Ascending aorta (tissue), 2 donors: ENCODE measurements at places on chromosomes 7 and 10. TPM values are rescaled to one million over a fixed set of nuclear protein-coding genes. Genes with fewer than 3 reads are reported as not detected.

The VAX1 gene
- total RNA-seq: not detected

The RAMP3 gene
- 586 TPM for total RNA-seq

- no peaks in the 10 kb centered on the region for H3K36me3 ChIP-seq
- no peak overlapping the region for H3K4me3 ChIP-seq
- H3K27me3 ChIP-seq: no peaks in the 10 kb centered on the region
- H3K27ac ChIP-seq: no peak overlapping the region
- no peaks in the 10 kb centered on the region for H3K4me1 ChIP-seq
Observed at GRCh38 chr10:85917601-85918000, 449.0 kb downstream of the GRID1 start.

DNA sequence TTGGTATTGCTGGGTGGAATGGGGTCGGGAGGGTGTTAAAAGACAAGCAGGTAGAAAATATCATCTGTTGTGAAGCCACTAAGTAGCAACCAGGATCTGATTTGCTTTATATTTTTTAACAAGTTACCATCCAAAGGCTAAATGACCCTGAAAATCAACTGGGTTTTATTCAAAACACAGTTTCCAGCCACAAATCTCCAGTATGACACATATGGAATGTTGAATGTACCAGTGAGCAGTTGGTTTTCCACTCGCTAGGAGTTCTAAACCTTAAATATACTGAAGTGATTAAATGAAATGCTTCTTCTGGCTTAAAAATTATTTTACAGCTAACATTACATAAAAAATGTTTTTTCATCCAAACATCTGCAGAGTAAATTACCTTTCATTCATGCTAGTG is 112.5 kb downstream of the PDE1C start:
- H3K27ac ChIP-seq: no peak overlapping the region
- DNase-seq: no peak
- no peaks in the 10 kb centered on the region for H3K4me1 ChIP-seq
- no peaks in the 10 kb centered on the region for H3K27me3 ChIP-seq
- no peaks in the 10 kb centered on the region for H3K36me3 ChIP-seq

DNA sequence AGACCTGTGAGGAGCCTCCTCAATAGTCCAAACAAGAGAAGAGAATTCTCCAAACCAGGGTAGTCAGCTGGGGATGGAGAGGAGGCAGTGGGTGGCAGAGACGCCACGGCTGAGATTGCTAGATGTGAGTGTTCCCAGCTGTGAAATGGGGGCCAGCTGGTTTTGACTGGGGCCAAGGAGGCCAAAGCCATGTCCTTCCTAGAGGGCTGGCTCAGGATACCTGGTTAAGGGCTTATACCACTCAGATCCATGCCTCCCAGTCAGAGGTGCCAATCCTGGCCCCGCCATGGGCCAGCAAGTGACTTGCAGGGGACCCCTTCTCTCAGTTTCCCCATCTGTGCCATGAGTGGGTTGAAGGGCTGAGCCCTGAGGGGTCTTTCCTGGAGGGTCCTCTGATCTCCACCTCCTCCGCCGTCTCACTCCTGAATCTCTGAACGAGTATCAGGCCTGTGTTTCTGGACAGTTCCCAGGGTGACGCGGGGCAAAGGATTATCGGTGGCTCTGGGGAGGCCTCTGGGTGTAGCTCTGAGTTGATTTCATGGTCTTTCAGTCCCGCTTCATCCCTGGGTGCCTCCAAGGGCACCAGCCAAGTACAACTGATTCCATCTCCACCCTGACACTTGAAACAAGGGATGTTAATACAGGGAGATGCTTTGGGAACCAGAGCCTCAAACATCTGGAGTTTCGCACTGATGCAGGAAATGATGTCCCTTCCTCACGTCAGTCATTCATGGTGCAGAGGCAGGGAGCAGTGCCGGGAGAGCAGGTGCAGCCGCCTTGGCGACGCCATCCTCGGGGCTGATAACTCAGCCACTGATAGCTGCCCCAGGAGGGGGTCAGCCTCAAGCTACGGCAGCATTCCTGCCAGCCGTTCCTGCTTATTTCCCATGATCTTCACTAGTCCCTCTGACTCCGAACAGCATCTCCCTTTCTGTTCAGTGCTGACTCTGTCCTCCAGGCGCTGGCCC is 126.7 kb downstream of the RGS10 start:
- H3K36me3 ChIP-seq: peaks cover 5% of the 10 kb centered on the region
- no peaks in the 10 kb centered on the region for H3K27me3 ChIP-seq
- H3K4me1 ChIP-seq: no peaks in the 10 kb centered on the region
- H3K27ac ChIP-seq: no peak overlapping the region
- H3K4me3 ChIP-seq: no peak overlapping the region

GRCh38 chr7:87111877-87112276 is 40.4 kb upstream of the DMTF1 start:
- no peaks in the 10 kb centered on the region for H3K4me1 ChIP-seq
- no peak overlapping the region for H3K27ac ChIP-seq
- H3K36me3 ChIP-seq: no peaks in the 10 kb centered on the region
- H3K4me3 ChIP-seq: no peak overlapping the region

- H3K4me3 ChIP-seq: no peak overlapping the region
- peaks cover 31% of the 10 kb centered on the region for H3K4me1 ChIP-seq
- H3K27ac ChIP-seq: peak overlapping the region; percentile 83
- H3K27me3 ChIP-seq: no peaks in the 10 kb centered on the region
- DNase-seq: no peak
Observed at GRCh38 chr10:16995867-16996529, 133.6 kb downstream of the CUBN start.

- peak overlapping the region; percentile 95 for H3K27ac ChIP-seq
- DNase-seq: peak; percentile 92
- H3K4me3 ChIP-seq: peak overlapping the region; percentile 56
- H3K4me1 ChIP-seq: peaks cover 57% of the 10 kb centered on the region
- H3K27me3 ChIP-seq: no peaks in the 10 kb centered on the region
Observed at GRCh38 chr10:62050893-62051433, 149.5 kb downstream of the ARID5B start.
